ENCODE measurements at places on chromosomes 1 and 21.

DNA sequence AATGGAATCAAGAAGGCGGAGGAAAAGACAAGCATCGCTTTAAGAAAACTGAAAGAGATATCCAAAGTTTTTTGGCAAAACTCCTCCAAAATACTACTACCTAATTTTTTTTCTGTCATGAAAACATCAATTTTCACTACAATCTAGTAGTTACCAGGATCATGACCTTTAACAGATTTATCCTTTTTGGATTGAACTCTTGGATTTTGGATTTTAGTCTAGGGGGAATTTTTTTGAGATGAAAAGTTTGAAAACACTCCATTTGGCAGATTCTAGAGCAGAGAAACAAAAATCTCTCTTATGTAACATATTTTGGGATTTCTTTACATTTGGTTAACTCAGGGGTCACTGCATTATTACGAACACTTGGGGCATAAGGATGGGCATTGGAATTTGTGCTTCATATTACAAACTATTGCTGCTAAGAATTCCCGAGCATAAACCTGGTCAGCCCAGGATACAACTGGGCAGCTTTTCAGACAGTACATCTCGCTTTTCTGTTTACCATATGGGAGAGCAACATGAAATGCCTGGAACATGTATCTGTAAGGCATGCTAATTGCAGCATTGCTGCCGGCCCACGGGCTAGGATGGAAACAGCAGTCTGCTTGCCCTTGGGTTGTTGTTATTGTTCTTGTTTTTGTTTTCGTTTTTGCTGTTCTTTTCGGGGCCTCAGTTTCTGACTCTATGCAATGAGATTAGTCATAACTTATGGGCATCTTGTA, 264.3 kb downstream of the RHOU start:
- DNase-seq, result no peak

DNA sequence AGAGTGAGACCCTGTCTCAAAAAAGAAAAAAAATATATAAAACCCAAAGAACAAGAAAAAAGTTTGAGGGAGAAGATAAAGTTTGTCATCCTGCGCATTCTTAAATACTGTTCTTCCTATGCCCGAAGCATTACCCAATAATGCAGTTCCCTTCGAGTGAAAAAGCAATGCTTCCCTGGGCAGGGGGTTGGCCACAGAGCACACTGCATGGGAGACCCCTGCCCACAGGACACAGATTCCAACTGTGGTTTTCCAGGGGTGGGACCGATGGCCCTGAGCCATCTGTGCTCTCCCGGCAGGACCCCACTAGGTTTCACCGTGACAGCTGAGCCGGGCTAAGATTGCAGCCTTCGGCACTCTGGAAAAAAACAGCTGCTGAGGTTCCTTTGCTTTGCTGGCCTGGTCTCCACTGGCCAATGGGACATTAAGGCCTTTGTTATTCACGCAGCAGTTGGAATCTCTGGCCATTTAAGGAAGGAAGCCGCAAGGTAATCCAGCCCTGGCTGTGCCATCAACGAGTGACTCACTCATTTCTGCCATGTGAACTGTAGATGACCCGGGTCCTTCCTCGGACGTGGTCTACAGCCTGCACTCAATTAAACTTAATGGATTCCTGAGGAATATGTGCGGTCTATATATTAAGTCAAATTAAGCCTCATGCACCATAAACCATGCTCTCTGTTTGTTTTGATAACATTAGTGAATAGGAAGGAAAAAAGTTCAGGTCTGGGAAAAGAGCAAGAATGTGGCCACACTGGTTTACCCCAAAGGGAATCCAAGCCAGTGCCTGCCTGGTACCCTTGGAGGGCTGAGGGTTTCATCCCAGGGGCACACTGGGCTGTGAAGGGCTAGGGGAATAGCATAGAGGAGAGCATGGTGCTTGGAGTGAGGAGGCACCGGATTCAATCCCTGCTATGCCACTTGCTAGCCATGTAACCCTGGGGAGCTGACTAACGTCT, 163.2 kb downstream of the ZBTB18 start:
- no peak for DNase-seq

GRCh38 chr1:40397258-40397657, 23.7 kb downstream of the SMAP2 start:
- no peak for DNase-seq

DNA sequence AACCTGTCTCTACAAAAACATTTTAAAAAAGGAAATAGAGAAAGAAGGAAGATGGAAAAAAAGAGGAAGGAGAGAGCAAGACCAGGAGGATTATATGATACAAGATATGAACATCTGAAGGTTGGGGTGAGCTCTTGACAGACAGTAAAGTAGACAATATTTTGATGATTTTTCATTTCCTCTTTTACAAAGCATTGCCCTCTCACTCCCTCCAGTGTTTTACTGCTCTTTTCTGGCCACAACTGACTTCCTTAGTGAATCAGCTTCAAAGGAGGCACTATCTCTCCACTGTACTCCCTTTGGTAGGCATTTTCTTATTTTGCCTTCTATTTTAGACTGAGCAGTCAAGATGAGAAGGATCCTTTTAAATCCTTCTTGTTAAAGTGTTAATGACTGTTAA, 296.7 kb downstream of the KCTD3 start:
- DNase-seq, result no peak

- DNase-seq, result no peak
These were observed 56.4 kb downstream of the AHCTF1 start for GRCh38 chr1:246875041-246876026.

DNA sequence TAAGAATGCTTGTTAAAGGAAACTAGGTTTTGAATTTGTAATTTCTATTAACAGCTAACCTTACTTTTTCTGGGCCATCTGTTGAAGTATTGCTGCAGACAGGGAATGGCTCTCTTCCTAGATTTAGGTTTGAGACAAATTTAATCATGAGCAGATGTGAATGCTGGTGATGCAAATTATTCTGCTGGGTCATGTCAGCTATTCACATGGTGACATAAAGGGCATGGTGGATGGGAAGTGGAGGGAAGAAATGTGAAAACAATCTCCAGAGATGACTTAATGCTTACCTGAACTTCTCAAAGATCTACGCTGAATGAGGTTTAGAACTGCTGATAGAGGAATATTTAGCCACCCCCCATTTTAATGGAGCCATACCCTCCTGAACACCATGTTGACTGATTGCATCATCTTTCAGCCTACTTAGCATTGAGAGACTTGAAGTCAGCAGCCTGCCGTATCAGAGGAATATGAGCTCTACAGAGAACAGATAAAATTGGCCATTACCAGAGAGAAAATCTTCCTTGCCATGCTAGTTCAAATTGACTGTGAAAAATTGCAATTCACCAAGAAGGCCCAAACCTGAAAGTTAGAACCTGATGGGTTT, 138.8 kb downstream of the HHAT start:
- DNase-seq, result no peak

GRCh38 chr1:32659581-32659980, 8.6 kb downstream of the RBBP4 start:
- no peak for DNase-seq

GRCh38 chr1:201582705-201583442, 43.9 kb downstream of the NAV1 start:
- DNase-seq, result no peak

All from neuronal stem cell (in vitro differentiated cells).